Hair follicle dermal papilla cell (primary cell): ENCODE measurements at places on chromosomes 11 and 22. TPM values are rescaled to one million over a fixed set of nuclear protein-coding genes. Genes with fewer than 3 reads are reported as not detected.

The DBX1 gene
- total RNA-seq: not detected in 2 replicates

The LUZP2 gene
- total RNA-seq: 0.32 and 0.73 TPM in 2 replicates

The GRK2 gene
- 38.4 and 44.3 TPM in 2 replicates for total RNA-seq

The GP1BB gene
- total RNA-seq: 4.3 and 5.0 TPM in 2 replicates

The APOL1 gene
- total RNA-seq: 2.3 and 3.3 TPM in 2 replicates

The SEC14L2 gene
- total RNA-seq: 15.1 and 16.4 TPM in 2 replicates

The RASL10A gene
- not detected in 2 replicates for total RNA-seq

The PLEKHB1 gene
- total RNA-seq: 0.16 TPM in 1 of 2 replicates, not detected in the other

The EIF1AD gene
- total RNA-seq: 27.6 and 34.1 TPM in 2 replicates

The APOL2 gene
- total RNA-seq: 64.3 and 84.6 TPM in 2 replicates

The DEAF1 gene
- total RNA-seq: 37.0 and 40.8 TPM in 2 replicates

The TRIM3 gene
- total RNA-seq: 26.6 and 27.4 TPM in 2 replicates

The DNAJB7 gene
- total RNA-seq: not detected in 2 replicates

The DSCAML1 gene
- not detected in 2 replicates for total RNA-seq

The NAALAD2 gene
- 7.4 and 10.9 TPM in 2 replicates for total RNA-seq
